Renal cortical epithelial cell (primary cell): ENCODE measurements at places on chromosomes 5 and 9. TPM values are rescaled to one million over a fixed set of nuclear protein-coding genes. Genes with fewer than 3 reads are reported as not detected.

- no peak for DNase-seq
Observed at GRCh38 chr5:171596391-171596878, 177.0 kb downstream of the FGF18 start.

Gene DMRT3
- not detected in 2 replicates for total RNA-seq

- no peak for DNase-seq
Observed at GRCh38 chr9:95215336-95215898, 102.1 kb downstream of the FANCC start.

- no peak for DNase-seq
Observed at GRCh38 chr5:173733831-173734501, 117.5 kb upstream of the BOD1 start.

Gene GRM6
- total RNA-seq, result not detected in 2 replicates

GRCh38 chr9:130616451-130616850, 37.1 kb downstream of the FUBP3 start:
- DNase-seq, result no peak

DNA sequence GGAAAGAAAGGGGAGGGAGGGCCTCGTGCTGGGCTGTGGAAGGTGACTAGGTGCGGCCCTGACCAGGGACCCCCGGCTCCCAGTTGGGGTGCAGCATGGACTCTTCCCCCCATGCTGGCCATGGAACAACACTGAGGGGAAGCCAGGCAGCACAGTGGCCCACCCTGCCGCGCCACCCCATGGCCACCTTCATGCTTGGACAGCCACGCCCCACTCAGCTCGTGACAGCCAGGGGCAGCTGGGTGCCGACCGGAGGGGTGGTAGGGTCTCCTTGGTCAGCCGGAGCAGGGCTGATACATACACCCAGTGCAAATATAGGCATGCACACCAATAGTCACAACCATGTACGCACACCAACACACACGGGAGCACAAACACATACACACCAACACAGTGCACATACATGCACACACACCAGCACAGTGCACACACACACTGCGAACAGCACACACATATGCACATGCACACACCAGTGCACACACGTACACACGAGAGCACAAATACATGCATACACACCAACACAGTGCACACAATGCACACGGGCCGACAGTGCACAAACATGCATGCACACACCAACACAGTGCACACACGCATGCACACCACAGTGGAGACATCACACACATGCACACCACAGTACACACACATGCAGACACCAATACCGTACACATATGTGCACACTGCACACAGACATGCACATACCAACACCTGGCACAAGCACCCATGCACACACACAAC, 8.3 kb downstream of the SOHLH1 start:
- DNase-seq, result no peak

- DNase-seq, result no peak
Observed at GRCh38 chr9:120902569-120903535, 23.7 kb downstream of the TRAF1 start.

Gene SH3TC2
- 6.4 and 13.9 TPM in 2 replicates for total RNA-seq

DNA sequence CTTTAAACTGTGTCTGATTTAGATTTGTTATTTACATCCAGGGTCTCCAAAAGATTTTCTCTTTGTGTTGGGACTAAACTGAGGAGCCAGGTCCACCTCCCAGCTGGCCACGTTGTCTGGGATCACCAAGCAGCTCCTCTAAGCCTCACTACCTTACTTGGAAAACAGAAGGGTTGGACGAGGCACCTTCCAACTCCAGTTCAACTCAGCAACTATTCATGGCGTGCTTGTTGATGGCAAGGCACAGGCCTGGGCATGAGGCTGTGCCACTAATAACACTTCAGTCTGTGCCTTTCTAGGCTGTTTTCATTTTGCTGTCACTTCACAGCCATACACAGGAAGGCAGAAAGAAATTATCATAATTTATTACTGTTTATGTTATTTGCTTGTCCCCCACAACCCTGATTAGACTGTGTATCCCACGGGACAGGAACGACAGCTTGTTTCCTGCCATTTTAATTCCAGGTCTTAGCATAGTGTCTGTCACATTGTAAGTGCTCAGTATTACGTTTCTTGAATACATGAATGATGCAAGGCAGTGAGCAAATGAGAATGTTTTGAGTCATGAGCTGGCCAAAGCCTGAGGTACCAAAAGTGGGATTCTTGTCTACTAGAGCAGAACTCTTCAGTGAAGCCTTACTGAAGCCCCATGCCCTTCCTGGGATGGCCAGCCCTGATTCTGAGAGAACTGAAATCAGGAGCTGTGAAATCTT, 125.8 kb downstream of the GALNT10 start:
- DNase-seq, result peak; percentile 83

Gene GNA14
- total RNA-seq, result 0.10 and 0.17 TPM in 2 replicates

GRCh38 chr9:114318416-114318815, 4.5 kb upstream of the ORM1 start:
- DNase-seq, result no peak

GRCh38 chr9:101409079-101409477, 10.4 kb downstream of the ZNF189 start:
- no peak for DNase-seq

Gene MZB1
- total RNA-seq, result not detected in 2 replicates

GRCh38 chr5:175489693-175490443, 11.5 kb downstream of the SFXN1 start:
- DNase-seq, result no peak

Gene CCDC183
- 0.94 TPM in 1 of 2 replicates, not detected in the other for total RNA-seq

Gene TXNDC8
- total RNA-seq, result not detected in 2 replicates

DNA sequence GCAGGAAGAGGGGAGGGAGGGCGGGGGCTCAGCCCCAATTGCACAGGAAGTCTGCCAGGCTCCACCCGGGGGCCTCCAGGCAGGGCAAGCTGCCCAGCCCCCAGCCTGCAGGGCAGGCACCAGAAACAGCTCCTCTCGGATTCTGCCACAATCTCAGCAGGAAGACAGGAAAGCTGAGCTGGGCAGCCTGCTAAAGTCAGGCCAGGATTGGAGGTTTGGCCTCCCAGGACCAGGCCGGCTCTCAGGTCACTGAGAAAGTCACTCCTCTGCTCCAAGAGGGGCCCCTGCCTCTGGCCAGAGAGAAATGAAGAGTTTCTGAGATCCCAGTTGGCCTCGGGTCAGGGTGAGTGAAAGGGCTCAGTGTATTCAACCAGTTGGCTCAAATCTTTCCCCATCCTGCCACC, 54.6 kb upstream of the STXBP1 start:
- DNase-seq, result no peak

Gene NEUROG1
- not detected in 2 replicates for total RNA-seq

GRCh38 chr9:68763104-68763503, 58.1 kb downstream of the PIP5K1B start:
- DNase-seq, result no peak

DNA sequence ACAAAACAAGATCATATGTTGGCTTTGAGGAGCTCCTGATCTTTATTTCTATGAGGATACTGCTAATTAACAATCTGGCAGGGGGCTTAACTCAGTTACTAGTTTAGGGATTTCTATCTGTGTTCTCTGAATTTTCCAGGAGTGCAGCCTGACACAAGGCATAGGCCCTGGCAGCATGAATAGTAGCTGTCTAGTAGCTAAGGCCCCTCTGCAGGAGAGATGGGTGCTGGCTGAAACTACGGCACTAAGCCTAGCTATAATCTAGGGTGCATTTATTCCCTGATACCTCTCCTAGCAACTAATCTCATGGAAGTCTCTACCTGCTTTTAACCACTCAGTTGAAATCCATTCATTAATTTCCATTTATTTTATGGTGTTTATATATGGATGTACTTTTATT, 268.2 kb downstream of the TMEM232 start:
- no peak for DNase-seq

- no peak for DNase-seq
Observed at GRCh38 chr5:55904152-55904551, 53.0 kb downstream of the IL31RA start.

GRCh38 chr5:4758550-4758949, 381.6 kb upstream of the ADAMTS16 start:
- DNase-seq, result no peak

Gene ECSCR
- total RNA-seq, result 0.17 and 0.40 TPM in 2 replicates

DNA sequence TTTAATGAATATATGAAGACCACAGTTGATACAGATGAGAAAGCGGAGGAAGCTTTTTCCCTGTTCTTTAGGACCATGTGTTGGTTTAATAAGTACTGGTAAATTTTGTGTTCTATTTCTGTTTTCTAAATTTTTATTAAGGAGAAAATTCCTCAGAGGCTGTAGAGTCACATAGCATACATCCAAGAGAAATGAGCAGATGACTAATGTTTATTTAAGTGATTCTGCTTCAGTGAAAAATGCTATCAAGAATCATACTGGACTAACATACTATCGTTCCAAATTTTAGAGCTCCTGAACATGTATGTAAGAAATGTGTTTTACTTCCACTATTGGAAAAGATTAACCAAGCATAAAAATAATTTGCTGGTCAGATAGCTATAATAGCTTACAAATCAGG, 115.0 kb downstream of the KIAA1958 start:
- DNase-seq, result peak; percentile 47

Gene IFNA2
- total RNA-seq, result not detected in 2 replicates

DNA sequence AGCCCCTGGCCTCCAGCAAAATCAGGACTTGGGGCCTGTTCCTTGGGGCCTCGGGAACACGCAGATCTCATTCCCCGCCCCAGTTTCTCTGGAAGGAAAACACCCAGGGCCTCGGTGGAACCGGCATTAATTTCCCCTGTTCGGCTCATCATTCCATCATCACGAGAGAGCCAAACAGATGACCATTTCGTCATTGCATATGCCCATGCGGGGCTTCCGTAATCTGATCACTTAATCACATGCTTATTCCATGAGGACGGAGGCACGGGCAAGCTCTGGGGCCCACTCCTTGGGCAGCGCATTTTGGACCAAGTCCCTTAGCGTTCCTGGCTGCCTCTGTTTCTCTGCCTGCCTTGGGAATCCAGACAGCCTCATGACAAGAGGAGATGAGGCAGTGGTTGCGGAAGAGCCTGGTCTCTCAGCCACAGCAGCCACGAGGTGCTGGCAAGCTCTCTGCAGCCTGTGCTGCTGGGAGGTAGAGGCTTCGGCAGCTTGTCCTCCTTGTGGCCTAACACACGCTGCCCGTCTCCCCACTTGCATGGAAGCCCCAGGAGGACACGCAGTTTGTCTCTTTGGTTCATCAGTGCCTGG, 65.0 kb upstream of the IER5L start:
- no peak for DNase-seq

- no peak for DNase-seq
Observed at GRCh38 chr9:84829997-84830696, 160.6 kb downstream of the NTRK2 start.

GRCh38 chr9:7075154-7075553, 317.4 kb downstream of the KDM4C start:
- DNase-seq, result no peak

GRCh38 chr5:41770799-41771198, 99.4 kb downstream of the OXCT1 start:
- no peak for DNase-seq

DNA sequence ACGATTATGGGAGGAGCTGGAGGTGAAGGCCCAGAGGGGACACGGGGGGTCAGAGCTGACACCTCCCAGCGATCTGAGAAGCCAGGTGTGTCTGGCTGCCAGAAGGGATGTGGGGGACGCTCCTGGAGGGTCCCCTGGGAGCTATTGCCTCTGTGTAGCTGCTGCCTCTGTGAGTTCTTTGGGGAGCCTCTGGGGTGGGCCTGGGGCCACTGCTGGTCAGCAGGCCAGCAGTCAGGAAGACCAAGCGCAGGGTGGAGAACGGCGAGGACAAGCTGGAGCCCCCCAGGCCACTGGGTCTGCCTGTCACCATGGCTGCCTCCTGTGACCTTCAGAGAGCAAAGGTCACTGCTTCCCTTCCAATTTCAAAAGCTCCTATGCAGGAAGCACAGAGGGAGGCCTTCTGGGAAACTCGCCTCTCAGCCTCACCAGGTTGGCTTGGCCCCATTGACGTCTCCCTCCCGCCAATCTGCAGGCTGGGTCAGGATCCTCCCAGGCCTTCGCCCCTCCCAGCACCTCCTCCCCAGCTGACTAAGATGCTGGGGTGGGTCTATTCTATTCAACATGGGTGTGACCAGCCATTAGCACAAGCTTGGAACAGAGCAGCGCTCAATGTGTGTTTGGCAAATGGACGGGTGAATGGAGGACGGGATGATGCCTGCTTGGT, 126.4 kb downstream of the GAPVD1 start:
- no peak for DNase-seq

DNA sequence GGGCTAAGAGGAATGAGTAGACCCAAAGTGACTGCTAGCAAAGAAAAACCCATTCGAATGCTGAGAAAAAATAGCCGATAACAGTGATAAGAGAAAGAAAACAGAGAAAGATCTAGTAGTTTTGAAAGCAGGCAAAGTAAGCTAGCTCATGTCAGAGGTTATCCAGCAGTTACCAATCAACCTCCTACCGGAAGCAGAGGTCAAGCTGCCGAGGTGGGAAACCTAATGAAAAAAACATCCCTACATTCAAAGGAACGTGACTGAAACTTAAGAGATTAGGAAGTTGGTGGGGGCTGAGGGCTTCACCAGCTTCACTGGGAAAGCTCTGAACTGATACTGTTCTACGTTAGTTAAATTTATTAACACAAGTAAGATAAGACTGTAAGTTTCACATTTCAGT, 32.6 kb downstream of the SSBP2 start:
- DNase-seq, result no peak

DNA sequence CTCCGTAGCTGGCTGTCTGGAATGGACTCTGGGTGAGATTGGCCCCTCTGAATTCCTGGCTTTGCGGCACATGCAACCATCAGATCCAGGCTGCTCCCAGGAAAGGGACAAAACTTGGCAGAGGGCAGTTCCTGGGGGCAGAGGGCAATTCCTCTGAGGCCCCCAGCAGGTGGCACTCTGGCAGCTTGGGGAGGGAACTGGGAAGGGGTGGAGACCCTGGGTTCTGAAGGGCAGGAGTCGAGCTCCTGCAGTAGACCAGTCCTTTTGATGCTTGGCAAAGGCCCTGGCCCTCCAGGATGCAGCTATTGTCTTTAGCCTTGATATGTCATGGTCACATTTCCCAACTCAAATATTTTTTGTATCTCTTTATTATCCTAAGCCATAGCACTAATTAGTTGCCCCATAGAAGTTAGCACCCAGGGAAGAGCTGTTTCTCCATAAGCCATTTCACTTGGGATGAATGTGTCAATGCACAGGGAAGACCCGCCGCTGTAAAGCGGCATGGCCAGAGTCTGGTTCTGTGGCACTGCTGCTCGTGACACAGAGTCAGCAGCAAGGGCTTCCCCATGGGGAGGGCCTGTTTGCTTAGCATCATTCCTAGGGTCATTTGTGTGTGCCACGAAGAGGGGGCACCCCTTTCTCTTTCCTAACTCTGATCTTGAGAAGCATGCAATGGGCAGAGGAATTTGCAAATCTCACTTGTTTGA, 51.2 kb upstream of the CDK20 start:
- DNase-seq, result no peak
